ENCODE measurements at places on chromosomes 4 and X. TPM values are rescaled to one million over a fixed set of nuclear protein-coding genes. Genes with fewer than 3 reads are reported as not detected.

CISD2 gene
- total RNA-seq: 28.5 TPM

DNA sequence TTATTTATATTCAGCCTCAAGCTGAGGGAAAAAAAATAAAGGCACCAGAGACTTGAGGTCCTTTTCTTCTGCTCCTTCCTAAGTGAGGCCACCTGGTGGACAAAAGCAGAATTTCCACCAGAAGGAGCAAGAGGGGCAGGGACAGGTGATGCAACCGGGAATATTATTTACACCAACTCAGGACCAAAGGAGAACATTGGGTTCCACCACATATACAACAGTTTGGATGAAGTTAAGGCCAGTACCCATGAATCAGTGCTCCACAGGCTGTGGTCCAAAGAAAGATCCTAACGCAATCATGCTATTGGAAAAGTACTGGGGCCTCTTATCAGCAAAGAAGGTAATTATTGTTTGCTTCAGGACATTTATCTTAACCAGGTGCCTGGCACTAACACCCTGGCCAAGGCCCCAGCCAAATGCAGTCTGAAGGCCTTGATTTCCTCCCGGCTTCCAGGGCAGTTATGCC lies 57.4 kb downstream of the TSC22D3 start:
- DNase-seq: peak; percentile 75
- H3K4me1 ChIP-seq: peaks cover 35% of the 10 kb centered on the region
- H3K27ac ChIP-seq: peak overlapping the region; percentile 76
- no peaks in the 10 kb centered on the region for H3K27me3 ChIP-seq

RIBC1 gene
- 0.51 TPM for total RNA-seq

MRPL1 gene
- 46.2 TPM for total RNA-seq

TRPC3 gene
- total RNA-seq: 1.0 TPM

EXOC1L gene
- not detected for total RNA-seq

ADH1B gene
- not detected for total RNA-seq

GRCh38 chrX:19794690-19795089 lies 92.7 kb downstream of the SH3KBP1 start:
- peaks cover 10% of the 10 kb centered on the region for H3K36me3 ChIP-seq
- H3K27ac ChIP-seq: peak overlapping the region; percentile 100
- H3K4me3 ChIP-seq: peak overlapping the region; percentile 87
- no peak for DNase-seq
- H3K27me3 ChIP-seq: no peaks in the 10 kb centered on the region

GRCh38 chr4:173857828-173858227 lies 327.8 kb upstream of the HAND2 start:
- no peak overlapping the region for H3K4me3 ChIP-seq
- DNase-seq: no peak
- H3K27ac ChIP-seq: no peak overlapping the region
- no peaks in the 10 kb centered on the region for H3K27me3 ChIP-seq

- no peaks in the 10 kb centered on the region for H3K27me3 ChIP-seq
- no peaks in the 10 kb centered on the region for H3K4me1 ChIP-seq
- no peak overlapping the region for H3K27ac ChIP-seq
- no peak for DNase-seq
These were observed 48.3 kb downstream of the QDPR start for GRCh38 chr4:17463606-17464005.

GRCh38 chrX:121802881-121803412 lies 755.5 kb downstream of the GLUD2 start:
- H3K27ac ChIP-seq: no peak overlapping the region
- no peak for DNase-seq
- H3K27me3 ChIP-seq: no peaks in the 10 kb centered on the region
- no peaks in the 10 kb centered on the region for H3K4me1 ChIP-seq
- no peaks in the 10 kb centered on the region for H3K36me3 ChIP-seq
- no peak overlapping the region for H3K4me3 ChIP-seq

- no peak for DNase-seq
- H3K27ac ChIP-seq: no peak overlapping the region
- no peak overlapping the region for H3K4me3 ChIP-seq
- no peaks in the 10 kb centered on the region for H3K4me1 ChIP-seq
- no peaks in the 10 kb centered on the region for H3K36me3 ChIP-seq
These were observed 69.8 kb downstream of the ARHGEF38 start for GRCh38 chr4:105622269-105622668.

FUNDC1 gene
- 10.5 TPM for total RNA-seq

TLR3 gene
- not detected for total RNA-seq

GRCh38 chr4:101790521-101791181 lies at the start of gene BANK1:
BANK1 (plus strand) TSS chr4:101790730; CDS start chr4:101790881, 151 bp downstream.
- H3K4me3 ChIP-seq: peak within 1 kb of the TSS; percentile 43
- no peaks in the 10 kb centered on the region for H3K36me3 ChIP-seq
- DNase-seq: peak; percentile 33
- no peak within 1 kb of the TSS for H3K27ac ChIP-seq
- H3K4me1 ChIP-seq: peaks cover 9% of the 10 kb centered on the region

DNA sequence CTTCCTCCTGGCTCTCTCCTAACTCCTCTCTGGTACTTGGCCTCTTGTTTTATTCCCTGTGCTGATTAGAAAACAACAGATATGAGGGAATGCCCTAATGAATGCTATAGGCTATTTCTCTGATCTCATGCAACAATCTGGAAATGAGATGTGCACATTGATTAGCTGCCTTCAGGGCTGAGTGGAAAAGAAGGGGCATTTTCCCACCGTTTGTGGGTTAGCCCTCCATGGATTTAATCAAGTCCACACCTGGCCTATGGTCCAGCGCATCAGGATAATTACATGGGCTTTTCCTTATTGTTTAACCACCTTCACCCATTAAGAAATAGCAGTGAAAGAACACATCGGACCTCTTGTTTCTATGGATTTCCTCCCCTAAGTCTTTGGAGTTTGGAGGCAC lies 70.0 kb downstream of the CAPN6 start:
- no peaks in the 10 kb centered on the region for H3K36me3 ChIP-seq
- H3K27ac ChIP-seq: no peak overlapping the region
- no peak for DNase-seq
- H3K4me1 ChIP-seq: no peaks in the 10 kb centered on the region
- no peaks in the 10 kb centered on the region for H3K27me3 ChIP-seq

DNA sequence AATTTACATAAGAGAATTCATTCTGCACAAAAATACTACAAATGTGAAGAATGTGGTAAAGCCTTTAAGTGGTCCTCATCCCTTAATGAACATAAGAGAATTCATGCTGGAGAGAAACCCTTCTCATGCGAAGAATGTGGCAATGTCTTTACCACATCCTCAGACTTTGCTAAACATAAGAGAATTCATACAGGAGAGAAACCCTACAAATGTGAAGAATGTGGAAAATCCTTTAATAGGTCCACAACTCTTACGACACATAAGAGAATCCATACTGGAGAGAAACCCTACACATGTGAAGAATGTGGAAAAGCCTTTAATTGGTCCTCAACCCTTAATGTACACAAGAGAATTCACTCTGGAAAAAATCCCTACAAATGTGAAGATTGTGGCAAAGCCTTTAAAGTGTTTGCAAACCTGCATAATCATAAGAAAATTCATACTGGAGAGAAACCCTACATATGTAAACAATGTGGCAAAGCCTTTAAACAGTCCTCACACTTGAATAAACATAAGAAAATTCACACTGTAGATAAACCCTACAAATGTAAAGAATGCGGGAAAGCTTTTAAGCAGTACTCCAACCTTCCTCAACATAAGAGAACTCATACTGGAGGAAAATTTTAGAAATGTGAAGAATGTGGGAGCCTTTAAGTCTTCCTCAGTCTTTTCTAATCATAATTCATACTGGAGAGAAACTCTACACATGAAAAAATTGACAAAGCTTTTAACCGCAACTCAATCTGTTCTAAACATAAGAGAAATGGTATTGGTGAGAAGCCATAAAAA lies 37.4 kb downstream of the ZNF718 start:
- H3K27me3 ChIP-seq: no peaks in the 10 kb centered on the region
- peaks cover 58% of the 10 kb centered on the region for H3K36me3 ChIP-seq
- no peak overlapping the region for H3K27ac ChIP-seq
- H3K4me3 ChIP-seq: no peak overlapping the region
- DNase-seq: no peak

- DNase-seq: no peak
- no peak overlapping the region for H3K27ac ChIP-seq
- H3K4me1 ChIP-seq: peaks cover 15% of the 10 kb centered on the region
- H3K36me3 ChIP-seq: peaks cover 2% of the 10 kb centered on the region
These were observed 16.0 kb upstream of the RAP1GDS1 start for GRCh38 chr4:98245226-98245625.

Data from activated CD4-positive, alpha-beta memory T cell treated with anti-CD3 and anti-CD28 coated beads for 36 hours (primary cell).